ENCODE measurements at places on chromosomes 5 and 9.
A peak's percentile ranks its signal among the peaks of the same experiment; 100 is the strongest.

DNA sequence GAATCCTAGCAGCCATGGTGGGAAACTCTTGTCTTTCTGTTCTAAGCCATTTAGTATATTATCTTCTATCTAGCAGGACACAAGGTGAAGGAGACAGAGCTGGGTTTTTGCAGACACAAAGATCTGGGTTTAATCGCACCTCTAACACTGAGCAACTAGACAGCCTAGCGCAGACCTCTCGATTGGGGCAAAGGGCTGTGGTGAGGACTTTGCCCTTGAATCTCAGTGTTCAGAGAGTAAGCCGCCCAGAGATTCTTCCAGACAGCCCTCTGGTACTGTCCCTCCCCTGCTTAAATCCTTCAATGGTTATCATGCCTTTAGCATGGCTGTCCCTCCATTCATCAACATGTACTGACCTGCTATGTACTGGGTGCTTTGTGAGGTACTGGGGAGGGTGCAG, 128.1 kb downstream of the CRB2 start:
- DNase-seq, result no peak

GRCh38 chr5:177311392-177311722, 341 bp downstream of the MXD3 start:
- DNase-seq, result no peak

DNA sequence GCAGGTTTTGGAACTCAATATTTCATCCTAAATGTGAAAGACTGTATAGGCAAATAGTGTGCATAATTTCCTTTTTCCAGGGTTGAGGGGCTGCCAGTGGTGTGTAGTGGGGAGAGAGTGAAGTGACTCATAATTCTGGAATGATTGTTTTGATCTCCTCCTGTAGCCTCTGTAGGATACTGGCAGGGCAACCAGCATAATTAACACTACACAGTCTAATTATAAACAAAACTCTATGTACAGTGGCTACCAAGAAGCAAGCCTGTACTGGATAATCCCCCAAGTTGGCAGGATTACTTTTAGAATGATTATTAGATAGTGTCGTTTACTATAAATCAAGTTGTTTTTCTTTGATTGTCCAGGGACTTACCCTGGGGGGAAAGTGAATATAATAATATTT, 32.2 kb downstream of the LNPEP start:
- DNase-seq, result peak; percentile 74

- DNase-seq, result no peak
Measured at GRCh38 chr5:177471610-177472356, 1.7 kb downstream of the DBN1 start.

DNA sequence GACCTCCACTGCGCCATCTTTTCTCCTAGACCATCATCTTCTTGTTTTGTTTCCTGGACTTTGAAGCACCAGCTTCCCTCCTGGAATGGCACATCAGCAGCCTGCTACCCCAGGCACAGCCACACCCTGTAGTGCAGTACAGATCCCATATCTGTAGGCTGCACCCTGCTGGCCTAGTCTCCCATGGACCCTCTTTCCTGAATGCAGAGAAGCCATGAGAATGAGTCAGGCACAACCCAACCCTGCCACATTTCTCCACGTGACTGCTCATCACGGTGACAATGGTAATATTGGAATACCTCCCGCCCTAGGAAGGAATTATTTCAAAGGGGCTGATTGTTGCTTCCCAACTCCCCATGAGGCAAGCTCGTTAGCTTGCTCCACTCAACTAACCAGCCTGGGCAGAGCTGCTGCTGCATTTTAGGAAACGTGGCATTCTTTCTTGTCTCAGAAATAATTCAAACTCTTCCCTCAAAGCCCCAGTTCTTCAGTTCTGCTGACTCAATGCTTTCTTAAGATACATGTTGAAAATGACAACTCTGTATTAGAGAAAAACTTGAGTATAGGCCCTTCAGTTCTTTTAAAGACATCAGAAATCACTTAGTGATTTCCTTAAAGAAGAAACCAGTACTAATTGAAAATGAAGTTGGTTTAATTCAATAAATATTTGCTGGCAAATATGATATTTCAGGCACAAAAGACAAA, 328.1 kb downstream of the MLLT3 start:
- no peak for DNase-seq

- DNase-seq, result peak; percentile 98
Measured at GRCh38 chr5:72288924-72289323, 31.1 kb downstream of the MRPS27 start.

GRCh38 chr5:96493219-96493790, 60.3 kb upstream of the PCSK1 start:
- no peak for DNase-seq

DNA sequence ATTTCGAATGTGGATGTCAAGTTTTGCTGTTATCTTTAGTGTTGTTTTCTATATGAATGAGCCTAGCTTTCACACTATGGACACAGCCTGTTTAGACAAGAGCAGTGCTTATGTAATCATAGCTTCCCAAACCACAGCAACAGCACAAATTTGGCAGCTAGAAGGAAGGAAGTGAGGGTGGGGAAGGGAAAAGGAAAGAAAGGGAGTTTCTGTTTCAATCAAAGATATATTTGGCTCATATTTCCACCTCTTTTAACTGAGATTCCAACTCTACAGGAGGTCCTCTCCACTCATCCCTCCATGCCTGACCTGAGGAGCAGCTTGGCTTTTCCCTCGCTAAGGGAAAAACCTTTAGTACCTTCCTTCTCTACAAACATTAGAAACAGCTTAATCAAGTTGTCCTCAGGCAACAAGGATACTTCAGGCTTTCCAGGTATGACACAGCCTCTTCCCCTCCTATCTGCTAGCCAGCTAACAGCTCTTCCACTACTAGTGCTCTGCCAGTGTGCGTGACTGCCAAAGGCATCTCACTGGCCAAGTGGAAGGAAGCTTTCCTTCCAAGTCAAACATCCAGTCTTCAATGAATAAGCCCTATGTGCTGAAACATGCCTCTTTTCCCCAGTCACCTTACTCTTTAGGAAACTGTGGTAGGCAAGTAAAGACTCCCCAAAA, 268.6 kb upstream of the PTGER4 start:
- no peak for DNase-seq

DNA sequence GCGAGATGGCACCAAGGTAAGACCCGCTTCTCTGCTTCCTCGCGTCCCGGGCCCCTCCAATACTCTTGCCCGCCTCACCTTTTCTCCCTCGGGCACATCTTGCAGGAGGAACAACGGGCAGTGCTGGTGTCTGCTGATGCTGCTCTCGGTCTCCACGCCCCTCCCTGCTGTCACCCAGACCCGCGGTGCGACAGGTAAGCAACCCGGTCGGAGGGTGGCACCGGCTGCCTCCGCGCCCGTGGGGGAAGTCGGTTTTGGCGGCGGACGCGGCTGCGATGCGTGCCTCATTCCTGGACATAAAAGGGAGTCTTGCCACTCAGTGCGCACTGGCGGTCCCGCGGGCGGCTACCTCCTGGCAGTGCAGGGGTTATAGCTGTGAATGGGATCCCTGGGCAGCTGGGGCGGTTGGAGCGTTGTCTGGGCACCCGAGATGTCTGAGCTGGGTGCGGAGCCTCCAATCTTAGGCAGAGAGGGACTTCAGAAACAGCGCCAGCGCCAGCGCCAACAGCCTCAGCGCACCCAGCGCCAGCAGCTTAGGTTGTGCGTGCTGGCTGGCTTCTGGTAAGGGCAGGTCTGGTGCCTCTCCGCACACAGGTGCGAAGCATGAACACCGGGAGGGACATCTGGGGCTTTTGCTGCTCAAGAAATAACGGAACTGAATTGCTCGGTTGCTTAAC, 488 bp downstream of the COL15A1 start:
- no peak for DNase-seq

DNA sequence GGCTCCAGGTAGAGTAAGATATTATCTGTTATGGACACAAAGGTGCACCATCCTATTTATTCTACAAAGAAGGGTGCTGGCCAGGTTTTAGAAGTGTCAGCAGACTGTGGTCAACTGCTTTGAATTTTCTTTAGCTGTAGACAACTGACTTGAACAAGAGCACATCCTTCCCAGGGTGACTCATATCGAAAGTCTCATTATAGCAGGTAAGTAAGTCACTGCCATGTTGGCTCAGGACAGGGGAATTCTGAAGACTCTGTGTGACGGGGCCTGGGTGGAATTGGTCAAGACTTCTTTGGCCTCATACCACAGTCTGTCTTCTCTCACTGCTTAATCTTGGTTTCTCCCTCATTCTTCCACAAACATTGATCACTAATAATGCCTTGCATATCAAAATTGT, 214.5 kb upstream of the CDH9 start:
- no peak for DNase-seq

DNA sequence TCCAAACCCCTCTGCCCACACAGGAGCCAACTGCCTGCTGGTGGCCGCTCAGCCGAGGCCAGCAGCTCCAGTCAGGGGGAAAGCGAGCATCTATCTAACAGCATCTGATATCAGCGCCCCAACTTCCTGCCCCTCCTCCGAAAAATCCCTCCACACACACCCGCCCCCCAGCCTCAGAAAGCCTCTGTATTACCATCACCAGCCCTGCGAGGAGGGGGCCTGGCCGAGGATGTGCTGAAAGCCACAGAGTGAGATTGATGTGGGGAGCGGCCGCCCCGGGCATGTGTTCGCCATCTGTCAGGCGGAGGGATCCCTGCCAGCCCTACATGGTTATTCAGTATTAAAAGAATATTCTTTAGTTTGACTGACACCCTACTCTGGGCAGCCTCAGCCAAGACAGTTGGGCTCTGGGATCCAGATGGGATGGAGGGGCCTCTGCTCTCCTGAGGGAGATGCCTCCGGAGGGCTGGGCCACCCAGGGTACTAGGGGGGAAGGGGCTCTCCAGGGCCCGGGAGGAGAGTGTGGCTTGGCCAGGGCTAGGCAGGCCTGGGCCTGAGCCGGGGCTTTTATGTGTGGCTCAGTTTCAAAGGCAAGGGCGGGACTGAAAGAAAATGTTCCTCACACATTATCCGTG, 98.0 kb downstream of the HSD17B3 start:
- peak; percentile 94 for DNase-seq

GRCh38 chr9:8860925-8861324, 1061.3 kb upstream of the DMAC1 start:
- DNase-seq, result no peak

DNA sequence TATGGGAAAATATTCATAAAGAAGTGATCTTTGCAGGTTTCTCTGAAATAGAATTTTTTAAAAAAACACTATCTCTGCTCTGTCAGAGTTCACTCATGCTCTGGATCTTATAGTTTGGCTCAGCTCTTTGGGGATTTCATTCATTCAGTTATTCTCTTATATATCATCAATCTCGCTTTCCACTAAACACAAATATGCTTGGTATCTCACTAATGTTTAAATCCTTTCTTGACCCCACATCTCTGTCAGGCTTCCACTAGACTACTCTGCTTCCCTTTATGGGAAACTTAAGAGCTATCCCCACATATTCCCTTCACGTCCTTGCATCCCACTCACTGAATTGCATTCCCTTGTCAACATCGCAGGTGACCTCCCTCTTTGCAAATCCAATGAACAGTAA, 396.1 kb downstream of the ENC1 start:
- no peak for DNase-seq

- no peak for DNase-seq
Measured at GRCh38 chr5:79205965-79206364, 30.0 kb upstream of the JMY start.

DNA sequence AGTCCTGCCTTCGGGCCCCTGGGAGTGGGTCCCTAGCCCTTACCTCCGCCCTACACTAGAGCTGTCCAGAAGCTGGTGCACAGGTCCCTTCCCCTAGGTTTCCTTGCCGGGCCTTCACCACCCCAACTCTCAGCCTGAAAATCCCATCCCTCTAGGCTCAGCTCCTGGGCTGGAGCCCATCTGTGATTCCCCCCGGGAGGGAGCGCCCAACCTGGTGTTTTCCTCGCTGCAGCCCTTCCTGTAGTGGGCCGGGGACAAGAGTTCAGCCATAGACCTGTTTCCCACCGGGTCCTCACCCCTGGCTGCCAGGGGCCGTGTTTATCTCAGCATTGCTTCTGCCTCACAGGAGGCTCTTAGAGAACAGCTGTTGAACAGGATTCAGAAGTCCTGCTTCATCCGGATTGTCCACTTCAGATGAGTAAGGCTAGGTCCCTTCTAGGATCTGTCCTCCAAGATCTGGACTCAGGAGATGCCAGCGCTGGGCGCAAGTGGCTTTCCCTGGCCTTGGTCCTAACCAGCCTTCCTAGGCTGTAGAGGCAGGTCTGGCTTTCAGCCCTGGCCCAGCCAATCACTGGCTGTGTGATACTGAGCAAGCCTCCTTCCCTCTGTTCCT, 965 bp downstream of the GLIPR2 start:
- no peak for DNase-seq

Data from DMS 273 treated with DMSO at 0.1 percent for 48 hours (cell line).